Heart left ventricle (tissue), 16 donors: ENCODE measurements at places on chromosomes 6 and 20. TPM values are rescaled to one million over a fixed set of nuclear protein-coding genes. Genes with fewer than 3 reads are reported as not detected.

HUS1B gene
- total RNA-seq = not detected

TTLL9 gene
- not detected for total RNA-seq

DNAJC5 gene
- 38.1 TPM for total RNA-seq

CD93 gene
- 45.7 TPM for total RNA-seq

PSORS1C1 gene
- total RNA-seq = 0.63 TPM

MTHFD1L gene
- 6.7 TPM for total RNA-seq

PCED1A gene
- total RNA-seq = 6.3 TPM

COL11A2 gene
- 0.59 TPM for total RNA-seq

MEI4 gene
- total RNA-seq = 0.25 TPM

ULBP2 gene
- 0.85 TPM for total RNA-seq

EFCAB8 gene
- not detected for total RNA-seq

DNMT3B gene
- total RNA-seq = 0.30 TPM

HAO1 gene
- 0.17 TPM for total RNA-seq

PSMF1 gene
- total RNA-seq = 133 TPM

DNA sequence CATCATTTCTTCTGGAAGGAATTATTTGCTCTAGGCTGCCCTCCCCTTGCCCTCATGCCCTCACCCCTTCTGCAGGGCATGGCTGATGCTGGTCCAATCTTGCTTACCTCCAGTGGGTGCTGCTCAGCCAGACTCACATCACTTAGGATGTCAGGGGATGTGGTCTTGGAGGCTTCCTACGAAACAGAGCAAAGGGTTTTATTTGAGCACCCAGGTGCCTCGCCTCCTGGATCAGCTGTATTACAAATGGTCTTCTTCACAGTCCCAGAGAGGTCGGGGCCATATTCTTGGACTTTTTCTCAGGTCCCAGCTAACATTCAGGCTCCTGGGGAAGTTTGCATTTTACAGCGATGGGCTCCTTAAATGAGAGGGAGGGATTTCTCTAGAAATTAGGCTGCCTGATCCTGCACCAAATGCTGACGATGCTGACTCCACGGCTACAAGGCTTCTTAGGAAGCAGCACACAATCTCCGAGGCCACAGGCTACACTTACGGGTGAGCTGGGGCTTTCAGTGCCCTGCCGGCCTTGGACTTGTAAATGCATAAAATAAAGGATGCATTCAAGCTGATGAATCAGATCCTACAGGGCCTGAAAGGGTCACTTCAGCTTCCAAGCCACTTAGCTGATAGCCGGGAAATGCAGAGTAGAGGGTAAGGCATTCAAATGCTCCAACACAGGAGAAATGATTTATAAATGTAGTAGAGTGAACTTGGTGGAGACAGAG lies 159.8 kb upstream of the ECI2 start:
- no peaks in the 10 kb centered on the region for H3K27me3 ChIP-seq
- H3K27ac ChIP-seq = no peak overlapping the region
- DNase-seq = no peak
- H3K4me1 ChIP-seq = no peaks in the 10 kb centered on the region
- H3K4me3 ChIP-seq = no peak overlapping the region

GRCh38 chr6:56874328-56874727 lies 80.6 kb upstream of the BEND6 start:
- no peaks in the 10 kb centered on the region for H3K4me1 ChIP-seq
- no peak for DNase-seq
- no peaks in the 10 kb centered on the region for H3K27me3 ChIP-seq
- H3K27ac ChIP-seq = no peak overlapping the region
- no peak overlapping the region for H3K4me3 ChIP-seq

DNA sequence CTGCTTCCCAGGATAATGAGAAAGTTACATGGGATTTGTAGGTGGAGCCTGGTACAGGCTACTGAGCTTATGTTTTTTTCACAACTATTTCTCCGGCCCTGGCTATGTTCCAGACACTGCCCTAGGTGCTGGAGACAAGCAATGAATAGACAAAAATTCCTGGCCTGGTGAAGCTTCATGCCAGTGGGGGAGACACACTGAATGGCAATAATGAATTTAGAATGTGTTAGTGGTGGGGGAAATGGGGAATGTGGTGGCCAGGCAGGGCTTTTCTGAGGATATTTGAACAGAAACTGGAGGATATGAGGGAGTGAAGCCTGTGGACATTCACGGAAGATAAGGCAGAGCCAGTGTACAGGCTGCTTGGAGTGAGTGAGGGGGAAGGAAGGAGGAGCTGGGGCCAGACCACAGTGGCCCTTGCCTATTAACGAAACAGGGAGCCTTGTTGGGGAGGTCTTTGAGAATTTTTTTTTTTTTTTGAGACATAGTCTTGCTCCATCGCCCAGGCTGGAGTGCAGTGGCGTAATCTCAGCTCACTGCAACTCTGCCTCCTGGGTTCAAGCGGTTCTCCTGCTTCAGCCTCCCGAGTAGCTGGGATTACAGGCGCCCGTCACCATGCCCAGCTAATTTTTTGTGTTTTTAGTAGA lies 6.6 kb downstream of the FOXS1 start:
- no peak overlapping the region for H3K4me3 ChIP-seq
- H3K27me3 ChIP-seq = no peaks in the 10 kb centered on the region
- DNase-seq = no peak
- H3K4me1 ChIP-seq = peaks cover 53% of the 10 kb centered on the region
- H3K36me3 ChIP-seq = no peaks in the 10 kb centered on the region

- H3K4me3 ChIP-seq = no peak overlapping the region
- peaks cover 2% of the 10 kb centered on the region for H3K4me1 ChIP-seq
- H3K27ac ChIP-seq = no peak overlapping the region
Observed at GRCh38 chr6:44407951-44408670, 20.6 kb downstream of the CDC5L start.

DNA sequence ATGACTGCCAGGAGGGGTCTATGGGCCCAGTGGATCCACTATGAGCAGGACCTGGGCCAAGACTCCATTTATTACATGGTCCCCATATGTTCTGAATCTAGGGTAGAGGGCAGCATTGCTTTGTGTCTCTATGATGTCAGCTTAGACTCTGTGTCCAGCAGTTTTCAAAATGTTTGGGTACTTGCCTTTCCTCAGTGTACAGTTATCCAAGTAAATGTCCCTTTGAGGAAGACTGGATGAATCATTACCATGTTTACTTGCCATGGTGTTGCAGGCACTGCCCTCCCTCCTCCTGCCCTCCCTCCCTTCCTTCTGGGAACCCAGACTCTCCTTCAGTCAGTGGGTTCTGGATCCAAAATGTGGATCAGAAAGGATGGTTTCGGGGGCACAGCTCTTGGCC lies 108.6 kb downstream of the NRN1 start:
- H3K36me3 ChIP-seq = no peaks in the 10 kb centered on the region
- no peak for DNase-seq
- H3K27me3 ChIP-seq = no peaks in the 10 kb centered on the region

- H3K27me3 ChIP-seq = no peaks in the 10 kb centered on the region
- no peak for DNase-seq
- no peak overlapping the region for H3K27ac ChIP-seq
- H3K4me3 ChIP-seq = no peak overlapping the region
- H3K4me1 ChIP-seq = no peaks in the 10 kb centered on the region
Observed at GRCh38 chr6:164404812-164405488, 904.5 kb downstream of the C6orf118 start.

DNA sequence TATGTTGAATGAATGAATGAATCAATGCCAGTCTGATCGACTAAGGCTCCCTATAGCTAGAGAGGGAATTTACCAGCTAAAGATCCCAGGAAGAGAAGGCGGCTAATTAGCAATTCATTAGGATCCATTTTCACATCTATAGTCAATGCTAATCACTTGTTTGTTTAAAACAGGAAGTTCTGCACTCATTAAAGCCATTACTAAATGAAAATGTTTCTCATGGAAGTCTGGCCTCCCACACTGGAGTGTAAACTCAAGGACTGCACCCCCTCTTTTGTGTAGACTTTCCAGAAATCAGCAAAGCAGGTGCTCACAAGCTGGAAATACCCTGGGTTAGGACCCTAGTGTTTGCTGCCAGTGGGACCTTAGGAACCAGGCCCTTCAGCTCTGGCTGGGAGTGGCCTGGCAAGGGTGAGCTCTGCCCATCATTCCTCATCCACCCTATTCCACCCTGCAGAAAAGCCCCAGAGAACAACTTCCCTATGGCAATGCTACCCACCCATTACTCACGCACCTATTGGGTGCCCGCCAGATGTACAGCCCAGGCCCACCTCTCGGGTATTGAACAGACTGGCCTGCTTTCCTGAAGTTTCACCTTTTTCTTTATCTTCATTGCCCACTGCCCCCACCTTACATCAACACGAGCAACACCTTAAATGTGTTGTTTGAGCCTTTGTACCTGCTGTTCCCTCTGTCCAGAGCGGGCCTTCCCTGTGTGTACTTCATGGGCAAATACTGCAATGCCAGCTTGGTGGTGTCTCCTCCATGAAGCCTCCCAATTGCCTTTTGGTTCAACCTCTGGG lies 60.8 kb downstream of the TTI1 start:
- no peaks in the 10 kb centered on the region for H3K36me3 ChIP-seq
- H3K4me3 ChIP-seq = no peak overlapping the region
- no peaks in the 10 kb centered on the region for H3K27me3 ChIP-seq
- H3K27ac ChIP-seq = no peak overlapping the region
- no peaks in the 10 kb centered on the region for H3K4me1 ChIP-seq
- no peak for DNase-seq

- H3K36me3 ChIP-seq = no peaks in the 10 kb centered on the region
- no peak for DNase-seq
- no peak overlapping the region for H3K27ac ChIP-seq
- H3K4me3 ChIP-seq = no peak overlapping the region
- H3K27me3 ChIP-seq = no peaks in the 10 kb centered on the region
- no peaks in the 10 kb centered on the region for H3K4me1 ChIP-seq
Observed at GRCh38 chr20:60365064-60365666, 406.9 kb downstream of the CDH26 start.

DNA sequence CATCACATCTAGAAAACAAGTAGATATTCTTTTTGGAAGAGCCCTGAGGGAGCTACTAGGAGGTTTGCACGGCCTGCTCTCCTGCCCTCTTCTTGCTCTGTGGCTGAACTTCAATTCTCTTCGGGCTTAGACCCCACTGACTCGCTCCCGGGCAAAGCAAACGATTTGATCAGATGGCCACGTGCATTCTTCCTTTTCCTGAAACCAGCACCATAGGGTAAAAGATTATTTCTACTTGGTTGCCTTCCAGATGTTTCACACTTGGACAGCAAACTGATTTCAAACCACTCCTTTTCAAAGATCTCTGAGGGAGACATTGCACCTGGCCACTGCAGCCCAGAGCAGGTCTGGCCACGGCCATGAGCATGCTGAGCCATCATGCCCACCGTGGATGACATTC lies at the start of gene SLC22A1:
TSS of gene SLC22A1 (plus strand) at position 258 of the 400 bp plus-strand sequence. CDS start at position 379, 121 bp downstream.
- no peak within 1 kb of the TSS for H3K4me3 ChIP-seq
- no peaks in the 10 kb centered on the region for H3K36me3 ChIP-seq
- no peak for DNase-seq
- H3K4me1 ChIP-seq = no peaks in the 10 kb centered on the region
- H3K27me3 ChIP-seq = no peaks in the 10 kb centered on the region

- no peaks in the 10 kb centered on the region for H3K27me3 ChIP-seq
- peak overlapping the region; percentile 72 for H3K4me3 ChIP-seq
- peaks cover 15% of the 10 kb centered on the region for H3K4me1 ChIP-seq
- peak overlapping the region; percentile 99 for H3K27ac ChIP-seq
Observed at GRCh38 chr6:31831350-31832215, 4.0 kb downstream of the HSPA1B start.

DNA sequence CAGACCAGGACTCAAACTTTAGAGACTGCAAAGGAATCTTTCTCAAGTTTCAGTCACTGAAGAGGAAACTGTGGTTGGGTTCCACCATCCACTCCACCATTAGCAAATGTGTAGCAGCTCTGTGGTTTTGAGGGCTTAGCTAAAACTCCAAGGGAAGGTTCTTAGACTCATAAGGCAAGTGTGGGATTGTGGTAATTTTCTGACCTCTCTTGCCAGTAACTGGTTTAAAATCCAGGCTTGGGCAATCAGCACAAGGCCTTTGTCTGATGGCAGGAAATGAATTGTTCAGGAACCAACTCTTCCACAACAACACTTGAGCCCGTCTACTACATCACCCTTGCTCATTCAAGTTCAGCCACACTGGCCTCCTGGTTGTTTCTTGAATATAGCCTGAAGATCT lies 68.6 kb upstream of the FBXL4 start:
- H3K4me3 ChIP-seq = no peak overlapping the region
- H3K27me3 ChIP-seq = no peaks in the 10 kb centered on the region
- no peak for DNase-seq

GRCh38 chr6:108442770-108443520 lies 117.8 kb upstream of the FOXO3 start:
- H3K27me3 ChIP-seq = no peaks in the 10 kb centered on the region

DNA sequence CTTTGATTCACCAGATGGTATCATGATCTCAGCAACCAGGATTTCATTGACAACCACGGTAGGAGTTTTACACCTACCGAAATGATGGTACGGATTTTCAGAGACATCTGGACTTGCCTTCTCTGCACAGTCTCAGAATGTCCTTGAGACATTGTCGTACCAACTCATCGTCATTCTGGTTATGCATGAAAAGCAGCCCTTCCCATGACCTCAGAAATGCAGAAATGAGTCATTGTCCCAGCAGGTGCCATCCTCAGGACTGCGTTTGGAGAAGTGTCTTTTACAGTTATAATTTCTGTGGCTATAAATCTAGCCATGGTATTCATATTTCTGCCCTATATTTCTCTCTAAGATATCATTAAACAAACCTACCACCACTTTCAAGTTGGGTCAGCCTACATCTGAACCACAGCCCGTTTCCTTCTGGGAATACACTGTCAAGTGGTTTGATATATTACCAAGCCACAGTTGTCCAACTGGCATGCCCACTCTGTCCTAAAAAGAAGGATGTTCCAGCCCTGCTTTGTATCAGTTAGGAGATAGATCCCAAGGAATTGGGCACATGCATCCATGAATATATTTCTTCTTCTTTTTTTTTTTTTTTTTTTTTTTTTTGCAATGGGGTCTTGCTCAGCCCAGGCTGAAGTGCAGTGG lies 7.5 kb upstream of the BFSP1 start:
- no peaks in the 10 kb centered on the region for H3K36me3 ChIP-seq
- no peaks in the 10 kb centered on the region for H3K4me1 ChIP-seq
- H3K27me3 ChIP-seq = no peaks in the 10 kb centered on the region
- DNase-seq = no peak
- no peak overlapping the region for H3K4me3 ChIP-seq

DNA sequence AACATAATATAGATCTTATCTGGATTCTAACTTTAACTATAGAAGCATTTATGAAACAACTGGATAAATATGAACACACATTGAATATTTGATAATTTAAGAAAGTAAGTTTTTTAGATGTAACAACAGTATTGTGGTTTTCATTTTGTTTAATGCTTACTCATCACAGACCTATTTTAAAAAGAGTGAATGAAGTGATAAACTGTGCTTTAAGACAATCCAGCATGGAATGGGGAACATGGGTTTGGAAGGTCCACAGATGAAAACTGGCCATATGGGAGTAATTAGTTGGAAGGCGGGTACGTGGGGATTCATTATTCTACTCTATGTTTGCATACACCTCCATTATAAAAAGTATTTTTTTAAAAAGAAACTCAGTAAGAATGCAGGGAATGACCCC lies 21.2 kb downstream of the EPB41L2 start:
- no peak for DNase-seq
- no peaks in the 10 kb centered on the region for H3K36me3 ChIP-seq
- H3K4me1 ChIP-seq = peaks cover 4% of the 10 kb centered on the region
- peak overlapping the region; percentile 28 for H3K27ac ChIP-seq
- H3K27me3 ChIP-seq = no peaks in the 10 kb centered on the region
- H3K4me3 ChIP-seq = no peak overlapping the region
